Stimulated activated CD8-positive, alpha-beta memory T cell treated with anti-CD3 and anti-CD28 coated beads, Interleukin-15, amount 100 ng/mL, for 4 hours (primary cell): ENCODE measurements at places on chromosomes 7 and 10.
A peak's percentile ranks its signal among the peaks of the same experiment; 100 is the strongest.

DNA sequence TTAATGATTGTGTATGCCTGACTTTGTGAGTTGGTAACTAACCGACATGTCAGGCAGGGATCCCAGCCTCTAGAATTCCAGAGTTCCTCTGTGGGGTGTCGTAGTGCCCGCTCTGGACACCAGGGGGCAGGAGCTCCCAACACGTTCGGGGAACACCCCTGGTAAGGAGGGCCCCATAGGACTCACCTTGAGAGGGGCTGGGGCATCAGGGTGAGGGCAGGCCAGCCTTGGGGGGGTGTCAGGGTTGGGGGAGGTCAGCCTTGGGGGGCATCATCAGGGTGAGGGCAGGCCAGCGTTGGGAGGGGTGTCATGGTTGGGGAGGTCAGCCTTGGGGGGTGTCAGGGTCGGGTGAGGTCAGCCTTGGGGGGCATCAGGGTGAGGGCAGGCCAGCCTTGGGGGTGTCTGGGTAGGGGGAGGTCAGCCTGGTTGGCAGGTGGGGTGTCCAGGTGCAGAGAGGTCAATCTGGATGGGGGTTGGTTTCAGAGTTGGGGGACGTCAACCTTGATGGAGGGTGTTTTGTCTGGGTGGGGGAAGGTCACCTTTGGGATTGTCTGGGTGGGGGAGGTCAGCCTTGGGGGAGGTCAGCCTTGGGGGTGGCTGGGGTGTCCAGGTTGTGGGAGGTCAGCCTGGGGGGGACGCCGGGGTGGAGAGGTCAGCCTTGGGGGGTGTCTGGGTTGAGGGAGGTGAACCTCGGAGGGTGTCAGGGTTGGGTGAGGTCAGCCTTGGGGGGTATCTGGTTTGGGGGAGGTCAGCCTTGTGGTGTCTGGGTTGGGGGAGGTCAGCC lies 45.6 kb upstream of the SUN1 start:
- peak; percentile 42 for DNase-seq

DNA sequence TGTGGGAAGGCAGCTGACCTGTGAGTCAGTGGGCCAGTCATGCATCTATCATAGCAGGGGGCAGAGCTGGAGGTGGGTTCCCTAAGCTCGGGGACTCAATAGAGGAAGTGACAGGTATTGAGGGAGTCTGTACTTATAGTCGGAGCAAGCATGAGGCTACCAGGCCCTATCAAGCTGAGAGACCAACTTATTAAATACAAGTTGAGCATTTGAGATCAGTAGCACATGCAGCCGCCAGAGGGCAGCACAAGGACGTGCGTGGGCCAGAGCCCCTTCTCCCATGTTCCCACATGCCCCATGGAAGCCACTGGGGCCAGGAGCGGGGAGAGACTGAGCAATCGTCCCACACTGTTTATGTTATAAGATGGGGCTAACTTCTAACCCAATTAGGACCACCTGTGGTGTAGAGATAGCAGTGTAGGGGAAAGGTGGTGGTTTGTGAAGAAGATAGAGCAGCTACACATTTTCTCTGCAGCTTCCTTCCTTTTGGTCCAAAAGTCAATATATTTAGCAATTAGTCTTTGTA lies 13.0 kb upstream of the STK31 start:
- no peak for DNase-seq

- DNase-seq, result no peak
Measured at GRCh38 chr7:86158111-86158510, 485.6 kb upstream of the GRM3 start.

- DNase-seq, result no peak
Measured at GRCh38 chr10:102514487-102515311, 10.9 kb downstream of the SUFU start.

DNA sequence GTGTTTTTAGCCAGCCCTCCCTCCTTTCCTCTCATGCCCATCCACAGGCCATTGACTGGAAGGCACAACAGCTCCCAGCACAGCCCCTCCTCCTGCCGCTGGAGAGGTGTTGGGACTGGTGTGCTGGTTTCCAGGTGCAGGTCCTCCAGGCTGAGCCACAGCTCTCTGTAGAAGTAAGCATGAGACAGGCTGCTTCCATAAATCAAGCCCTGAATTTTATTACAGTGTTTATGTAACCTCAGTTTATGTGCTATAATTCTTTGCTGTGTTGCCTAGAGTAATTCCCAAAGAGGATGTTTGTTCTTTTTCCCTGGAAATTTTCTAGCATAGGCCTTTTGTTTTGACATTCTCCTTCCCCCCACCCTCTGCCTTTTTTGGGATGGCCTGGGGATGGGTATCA lies 445.8 kb downstream of the AUTS2 start:
- no peak for DNase-seq

GRCh38 chr10:13816195-13816925 lies 229.6 kb downstream of the PRPF18 start:
- no peak for DNase-seq

GRCh38 chr7:83588602-83589240 lies 60.2 kb downstream of the SEMA3E start:
- no peak for DNase-seq

DNA sequence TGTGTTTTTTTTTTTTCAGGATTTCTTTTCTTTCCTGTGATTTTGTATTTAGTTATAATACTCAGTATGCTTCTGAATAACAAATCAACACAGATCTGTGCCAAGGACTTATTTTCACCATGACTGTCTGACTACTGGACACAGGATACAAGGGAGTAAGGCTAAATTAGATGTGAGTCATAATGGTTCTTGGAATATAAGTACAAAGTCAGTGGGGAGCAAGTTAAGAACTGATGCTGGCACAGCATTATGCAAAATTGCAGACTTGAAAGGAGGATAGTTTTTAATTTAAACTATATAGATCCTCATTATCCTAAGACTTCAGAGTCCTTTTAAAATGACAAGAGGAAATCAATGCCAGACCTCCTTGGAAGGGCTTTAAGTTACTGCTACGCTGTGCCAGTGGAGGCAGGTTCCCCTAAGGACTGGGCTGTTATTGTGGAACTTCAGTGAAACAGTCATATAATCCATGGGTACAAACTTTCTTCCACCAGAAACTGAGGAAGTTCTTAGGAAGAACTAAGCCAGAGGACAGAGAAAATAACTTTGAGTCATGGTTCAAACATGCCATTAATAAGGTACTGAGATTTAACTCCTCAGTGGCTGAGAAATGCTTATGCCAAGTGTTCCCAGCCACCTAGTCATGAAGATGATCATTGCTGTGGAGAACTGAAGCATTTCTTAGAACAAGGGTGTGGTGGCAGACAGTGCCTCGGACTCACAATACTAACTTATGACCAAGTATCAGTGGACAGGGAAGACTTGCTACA lies 531.2 kb downstream of the HTR7 start:
- no peak for DNase-seq

GRCh38 chr7:31371621-31372020 lies 31.1 kb upstream of the NEUROD6 start:
- DNase-seq, result no peak

GRCh38 chr7:102966465-102966864 lies 53.7 kb downstream of the LRRC17 start:
- DNase-seq, result no peak

- no peak for DNase-seq
Measured at GRCh38 chr10:47277352-47278151, 22.4 kb upstream of the GDF10 start.

DNA sequence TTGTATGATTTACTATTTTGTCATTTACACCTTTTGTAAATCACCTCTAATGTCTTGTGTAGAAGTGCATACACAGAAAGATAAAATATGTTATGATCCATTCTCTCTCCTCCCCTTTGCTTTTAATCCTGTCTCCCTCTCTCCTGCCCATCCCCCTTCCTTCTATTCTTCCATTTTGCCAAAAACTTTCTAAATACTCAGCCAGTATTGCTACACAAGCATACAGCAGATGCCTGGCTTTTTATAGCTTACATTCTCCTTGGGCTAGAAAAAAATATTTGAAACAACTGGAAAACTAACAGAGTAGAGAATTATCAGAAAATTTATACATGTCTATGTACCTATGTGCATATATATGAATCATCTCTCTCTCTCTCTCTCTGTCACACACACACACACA lies 308.7 kb upstream of the BMPER start:
- DNase-seq, result no peak

DNA sequence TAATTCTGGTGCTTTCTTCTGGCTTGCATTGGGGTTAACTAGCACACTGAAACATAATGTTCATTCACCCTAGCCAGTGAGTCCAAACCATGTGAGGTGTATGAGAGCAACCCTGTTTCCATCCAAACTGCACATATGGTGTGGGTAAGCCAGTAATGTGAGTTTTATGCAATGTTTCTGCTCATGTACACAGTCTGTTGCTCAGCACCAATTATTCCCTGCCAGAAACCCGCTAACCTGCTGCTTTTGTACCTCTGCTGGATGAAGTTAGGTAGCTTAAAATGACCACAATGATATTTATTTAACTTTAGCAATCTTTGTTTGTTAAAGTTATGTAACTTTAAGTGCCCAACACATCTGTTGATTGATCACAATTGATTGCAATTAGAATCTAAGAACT lies 93.7 kb upstream of the RPA3 start:
- DNase-seq, result no peak

GRCh38 chr10:44309939-44310761 lies 74.7 kb downstream of the CXCL12 start:
- no peak for DNase-seq
